ENCODE measurements at places on chromosomes 1 and 21.

GRCh38 chr1:37755951-37756560, 8.9 kb downstream of the EPHA10 start:
- no peak for DNase-seq

GRCh38 chr1:214492401-214493075, 58.9 kb downstream of the PTPN14 start:
- no peak for DNase-seq

DNA sequence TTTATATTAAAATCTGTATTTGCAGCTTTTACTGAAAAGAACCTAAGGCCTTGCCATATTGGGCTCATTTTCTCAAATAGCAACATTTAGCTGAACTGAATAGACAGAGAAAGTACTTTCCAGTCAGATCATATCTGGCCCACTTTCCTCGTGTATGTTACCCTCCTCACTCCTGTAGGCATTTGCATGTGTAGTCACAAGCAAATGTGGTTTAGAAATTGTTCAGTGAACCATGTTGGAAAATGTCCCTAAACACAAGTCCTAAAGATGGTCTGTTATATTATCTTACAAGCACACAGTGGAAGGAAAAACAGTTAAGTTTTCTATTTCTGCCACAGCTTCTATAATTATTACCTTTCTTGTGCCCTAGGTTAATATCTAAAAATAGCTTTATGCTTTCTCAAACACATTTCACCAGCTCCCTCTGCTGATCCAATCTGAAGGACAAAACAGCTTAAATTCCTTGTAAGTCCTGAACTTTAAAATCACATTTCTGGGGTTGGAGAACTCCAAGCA, 606 bp upstream of the FMO4 start:
- no peak for DNase-seq

DNA sequence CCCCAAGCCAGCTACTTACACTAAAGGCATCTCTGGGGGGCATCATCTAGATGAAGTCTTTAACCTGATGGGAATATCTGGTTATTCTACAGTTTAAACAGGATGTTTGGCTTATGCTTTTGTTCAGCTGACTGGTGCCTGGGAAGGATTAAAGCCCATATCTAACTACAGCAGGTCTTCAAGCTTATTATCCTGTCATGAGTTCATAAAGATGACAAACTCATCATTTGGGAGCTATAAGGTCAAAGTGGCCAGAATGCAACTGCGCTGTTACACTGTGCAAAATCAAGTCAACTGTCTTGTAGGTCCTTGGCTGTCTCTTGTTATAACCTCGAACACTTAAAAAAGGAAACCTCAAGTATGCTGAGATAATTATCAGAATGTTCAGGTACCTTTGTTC, 18.6 kb upstream of the MOB3C start:
- DNase-seq = no peak

- no peak for DNase-seq
These were observed 4.4 kb upstream of the NFYC start for GRCh38 chr1:40687059-40687458.

DNA sequence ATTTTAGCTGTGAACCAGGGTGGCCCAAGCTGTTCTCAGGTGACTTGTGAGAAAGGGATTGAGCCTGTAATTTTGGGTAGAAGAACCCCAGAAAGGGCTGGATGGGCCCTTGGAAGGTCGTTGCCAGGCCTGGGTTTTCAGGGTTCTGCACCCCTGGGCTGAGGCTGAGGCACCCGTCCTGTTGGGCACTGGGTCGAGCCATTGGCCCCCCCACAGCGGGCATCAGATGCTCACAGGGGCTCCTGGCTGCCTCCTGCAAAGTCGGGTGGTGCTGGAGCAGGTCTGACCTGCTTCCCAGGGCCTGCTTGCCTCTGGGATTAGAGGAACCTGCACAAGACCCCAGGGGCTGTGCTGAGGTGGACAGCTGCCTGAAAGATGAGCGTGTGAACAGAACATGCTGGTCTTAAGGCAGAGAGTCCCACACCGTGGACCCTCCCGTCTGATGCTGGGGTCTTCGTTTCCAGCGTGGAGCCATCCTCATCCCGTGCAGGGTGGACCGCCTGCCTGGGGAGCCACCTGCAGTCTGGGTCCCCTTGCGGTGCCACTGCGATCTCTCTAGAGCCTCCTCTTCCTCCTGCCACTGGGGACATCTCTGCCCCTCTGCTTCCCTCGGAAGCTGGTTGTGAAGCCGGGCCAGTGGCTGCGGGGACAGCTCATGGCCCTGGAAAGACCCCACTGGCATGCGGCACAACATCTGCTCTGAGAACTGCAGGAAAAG, 1.7 kb upstream of the TRPM2 start:
- no peak for DNase-seq
